ENCODE measurements at places on chromosomes 7 and 10.

- no peak for DNase-seq
These were observed 38.6 kb downstream of the NRP1 start for GRCh38 chr10:33295851-33296250.

- no peak for DNase-seq
These were observed 310.6 kb downstream of the HDAC9 start for GRCh38 chr7:18806177-18806576.

DNA sequence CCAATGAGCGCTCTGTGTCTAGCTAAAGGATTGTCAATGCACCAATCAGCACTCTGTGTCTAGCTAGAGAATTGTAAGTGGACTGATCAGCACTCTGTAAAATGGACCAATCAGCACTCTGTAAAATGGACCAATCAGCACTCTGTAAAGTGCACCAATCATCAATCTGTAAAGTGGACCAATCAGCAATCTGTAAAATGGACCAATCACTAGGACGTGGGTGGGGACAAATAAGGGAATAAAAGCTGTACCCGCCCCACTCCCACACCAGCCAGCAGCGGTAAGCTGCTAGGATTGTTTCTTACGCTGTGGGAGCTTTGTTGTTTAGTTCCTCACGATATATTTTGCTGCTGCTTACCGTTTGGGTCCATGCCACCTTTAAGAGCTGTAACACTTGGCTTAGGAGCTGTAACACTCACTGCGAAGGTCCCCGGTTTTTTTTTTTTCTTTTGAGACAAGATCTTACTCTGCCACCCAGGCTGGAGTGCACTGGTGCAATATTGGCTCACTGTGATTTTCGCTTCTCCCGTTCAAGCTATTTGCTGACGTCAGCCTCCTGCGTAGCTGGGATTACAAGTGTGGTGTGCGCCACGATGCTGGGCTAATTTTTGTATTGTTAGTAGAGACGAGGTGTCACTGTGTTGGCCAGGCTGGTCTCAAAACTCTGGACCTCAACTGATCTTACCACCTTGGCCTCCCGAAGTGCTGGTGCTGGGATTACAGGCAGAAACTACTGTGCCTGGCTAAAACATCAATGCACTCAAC, 184.8 kb downstream of the PTPN20 start:
- no peak for DNase-seq

GRCh38 chr7:117950601-117951260, 77.5 kb upstream of the CTTNBP2 start:
- DNase-seq, result no peak
